ENCODE measurements at places on chromosomes 4 and X. TPM values are rescaled to one million over a fixed set of nuclear protein-coding genes. Genes with fewer than 3 reads are reported as not detected.

Gene TMEM31
- total RNA-seq = not detected

Gene GPRASP3
- 3.7 TPM for total RNA-seq

Gene HERC6
- 2.9 TPM for total RNA-seq

Gene RHOXF2
- total RNA-seq = not detected

Gene FREM3
- not detected for total RNA-seq

Gene STPG2
- total RNA-seq = not detected

Gene NIPAL1
- 0.92 TPM for total RNA-seq

Gene SFRP2
- total RNA-seq = not detected

Gene G3BP2
- 78.1 TPM for total RNA-seq

Gene TEX13D
- not detected for total RNA-seq

Gene MID1
- 51.9 TPM for total RNA-seq

Gene CAMK2D
- total RNA-seq = 22.6 TPM

Gene PRDX4
- 278 TPM for total RNA-seq

Gene KIAA1210
- total RNA-seq = not detected

Data from A549 treated with RU486 at 1 μM for 4 hours (cell line).